H1 (cell line): ENCODE measurements at places on chromosomes 2 and 18. TPM values are rescaled to one million over a fixed set of nuclear protein-coding genes. Genes with fewer than 3 reads are reported as not detected.

Gene SLC16A14
- 1.8 and 2.1 TPM in 2 replicates for total RNA-seq

DNA sequence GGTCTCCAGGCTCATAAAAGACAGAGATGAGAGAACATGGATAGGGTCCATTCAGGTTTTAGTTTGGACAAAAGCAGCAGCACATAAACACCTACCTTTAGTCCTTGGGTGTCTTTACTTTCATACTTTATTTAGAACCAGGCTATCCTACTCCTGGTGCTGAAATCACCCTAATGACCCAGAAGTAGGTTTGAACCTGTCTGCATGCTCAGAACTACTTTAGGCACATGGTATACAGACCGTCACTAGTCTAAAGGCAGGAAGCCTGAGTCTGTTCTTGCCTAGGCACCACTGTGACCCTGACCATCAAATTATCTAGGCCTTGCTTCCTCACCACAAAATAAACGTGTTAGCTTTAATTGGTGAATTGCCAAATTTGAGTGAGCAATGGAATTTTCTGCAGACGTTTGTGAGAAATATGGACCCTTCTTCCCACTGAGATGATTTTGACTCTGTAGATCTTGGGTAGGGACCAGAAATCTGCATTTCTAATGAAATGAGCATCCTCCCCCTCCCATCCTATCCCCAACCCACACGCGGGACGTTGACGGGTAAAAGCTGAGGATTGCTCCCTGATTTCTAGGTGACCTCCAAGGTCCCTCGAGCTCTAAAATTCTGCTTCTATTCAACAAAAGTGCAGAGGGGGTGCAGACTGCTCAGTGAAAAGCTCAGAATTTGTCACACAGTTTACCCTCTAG lies 75.1 kb downstream of the PLEKHM3 start:
- DNase-seq: no peak

GRCh38 chr2:33497221-33497650 lies 20.8 kb downstream of the RASGRP3 start:
- DNase-seq: no peak

DNA sequence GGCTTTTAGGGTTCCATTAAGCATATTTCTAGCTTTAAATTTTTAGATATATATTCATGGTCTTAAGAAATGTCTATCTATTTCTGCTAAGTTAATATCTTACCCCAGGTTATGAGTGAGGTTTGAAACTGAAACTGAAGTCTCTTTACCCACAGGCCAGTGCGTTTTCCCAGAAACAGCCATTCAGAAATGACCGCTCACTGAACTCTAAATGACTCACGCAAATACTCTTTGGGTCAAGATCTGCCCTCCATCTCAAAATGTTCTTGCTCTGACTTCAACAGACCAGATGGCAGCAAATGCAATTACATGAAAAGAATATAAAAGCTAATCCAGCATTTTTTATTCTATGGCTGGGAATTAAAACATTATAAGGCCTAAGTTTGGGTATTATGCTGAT lies 315.2 kb downstream of the TDRD15 start:
- no peak for DNase-seq

DNA sequence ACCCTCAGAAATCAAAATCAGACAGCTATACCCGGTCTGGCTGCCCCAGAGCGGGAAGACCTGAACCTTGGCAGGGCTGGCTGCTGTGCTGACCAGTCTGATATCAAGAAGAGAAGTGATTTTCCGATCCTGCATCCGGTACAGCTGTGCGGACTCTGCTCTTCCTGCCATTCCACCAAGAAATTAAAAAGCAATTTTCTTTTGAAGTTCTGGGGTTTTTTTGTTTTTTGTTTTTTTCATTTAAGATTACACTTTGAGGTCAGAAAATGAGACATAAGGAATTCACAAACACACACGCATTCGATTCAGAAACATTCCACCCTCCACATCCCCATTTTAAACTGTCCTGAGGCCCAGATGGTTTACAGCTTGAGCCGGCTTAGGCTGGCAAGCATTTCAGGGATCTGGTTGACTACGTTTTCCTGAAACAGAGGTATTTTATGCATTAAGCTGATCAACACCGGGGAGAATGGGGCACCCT lies 156.5 kb downstream of the COL6A3 start:
- no peak for DNase-seq

GRCh38 chr2:81389203-81389602 lies 1084.7 kb upstream of the LRRTM1 start:
- DNase-seq: no peak

- no peak for DNase-seq
Observed at GRCh38 chr2:157182834-157183396, 74.6 kb upstream of the GALNT5 start.

DNA sequence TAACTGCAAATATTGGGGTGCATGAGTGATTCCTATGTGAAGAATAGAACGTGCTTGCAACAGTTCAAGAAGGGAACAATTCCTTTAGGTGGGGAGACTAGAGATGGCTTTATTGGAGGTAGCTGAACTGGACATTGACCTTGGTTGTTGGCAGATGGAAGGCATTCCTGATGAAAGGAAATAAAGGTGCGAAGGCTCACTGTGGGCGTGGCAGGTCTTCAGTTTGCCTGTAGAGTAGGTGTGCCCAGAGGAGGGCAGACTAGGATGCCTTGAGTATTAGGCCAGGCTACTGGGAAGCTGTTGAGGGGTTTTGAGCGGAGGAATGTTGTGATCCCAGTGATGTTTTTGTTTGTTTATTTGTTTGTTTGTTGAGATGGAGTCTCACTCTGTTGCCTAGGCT lies 2.8 kb downstream of the SPR start:
- DNase-seq: no peak

GRCh38 chr18:56501896-56502295 lies 136.5 kb downstream of the TXNL1 start:
- no peak for DNase-seq
